NCI-H1105 treated with DMSO at 0.1 percent for 48 hours (cell line): ENCODE measurements at places on chromosomes 3 and 15.

GRCh38 chr3:37773471-37773870 is 88.2 kb upstream of the CTDSPL start:
- DNase-seq: no peak

- peak; percentile 33 for DNase-seq
These were observed 17.8 kb downstream of the PDCD10 start for GRCh38 chr3:167716920-167717319.

- DNase-seq: no peak
These were observed 225.8 kb upstream of the SLCO3A1 start for GRCh38 chr15:91627473-91628278.

DNA sequence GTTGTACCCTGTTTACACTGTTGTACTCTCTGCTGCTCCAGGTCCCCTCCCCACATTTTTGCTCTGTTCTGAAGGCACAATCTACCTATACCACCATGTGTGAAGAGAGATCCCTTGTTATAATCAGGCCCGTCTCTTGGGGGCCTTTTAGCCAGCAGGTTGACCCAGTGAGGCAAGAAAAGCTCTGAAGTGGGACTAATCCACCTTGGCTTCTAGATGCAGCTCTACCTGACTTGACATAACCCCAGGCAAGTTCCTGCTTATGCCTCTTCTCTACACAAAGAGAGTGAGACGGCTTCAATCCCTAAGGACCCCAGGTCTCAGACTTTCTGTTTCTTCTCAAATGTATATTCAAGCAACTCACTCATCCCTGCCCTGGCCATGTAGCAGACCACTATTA is 56.9 kb upstream of the MANF start:
- no peak for DNase-seq

- no peak for DNase-seq
These were observed 19.9 kb downstream of the ATP13A3 start for GRCh38 chr3:194466761-194467356.

DNA sequence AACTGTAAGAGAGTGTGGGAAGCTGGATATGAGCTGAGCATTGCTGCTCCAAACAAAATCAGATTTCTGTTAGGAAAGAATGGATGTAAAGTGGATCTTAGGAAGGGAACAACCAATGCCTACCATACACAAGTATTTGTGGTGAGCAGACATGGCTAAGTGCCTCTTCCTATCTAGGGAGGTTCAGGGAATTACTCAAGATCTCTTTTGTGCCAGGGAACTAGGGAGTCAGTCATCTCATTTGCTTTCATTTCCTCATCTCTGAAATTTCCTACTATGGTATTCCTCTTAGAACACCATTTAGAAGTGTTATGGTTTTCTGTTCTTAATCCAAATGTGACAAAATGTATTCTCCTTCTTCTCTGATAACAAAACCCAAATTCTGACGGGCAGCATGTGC is 396.5 kb downstream of the FHIT start:
- DNase-seq: no peak

DNA sequence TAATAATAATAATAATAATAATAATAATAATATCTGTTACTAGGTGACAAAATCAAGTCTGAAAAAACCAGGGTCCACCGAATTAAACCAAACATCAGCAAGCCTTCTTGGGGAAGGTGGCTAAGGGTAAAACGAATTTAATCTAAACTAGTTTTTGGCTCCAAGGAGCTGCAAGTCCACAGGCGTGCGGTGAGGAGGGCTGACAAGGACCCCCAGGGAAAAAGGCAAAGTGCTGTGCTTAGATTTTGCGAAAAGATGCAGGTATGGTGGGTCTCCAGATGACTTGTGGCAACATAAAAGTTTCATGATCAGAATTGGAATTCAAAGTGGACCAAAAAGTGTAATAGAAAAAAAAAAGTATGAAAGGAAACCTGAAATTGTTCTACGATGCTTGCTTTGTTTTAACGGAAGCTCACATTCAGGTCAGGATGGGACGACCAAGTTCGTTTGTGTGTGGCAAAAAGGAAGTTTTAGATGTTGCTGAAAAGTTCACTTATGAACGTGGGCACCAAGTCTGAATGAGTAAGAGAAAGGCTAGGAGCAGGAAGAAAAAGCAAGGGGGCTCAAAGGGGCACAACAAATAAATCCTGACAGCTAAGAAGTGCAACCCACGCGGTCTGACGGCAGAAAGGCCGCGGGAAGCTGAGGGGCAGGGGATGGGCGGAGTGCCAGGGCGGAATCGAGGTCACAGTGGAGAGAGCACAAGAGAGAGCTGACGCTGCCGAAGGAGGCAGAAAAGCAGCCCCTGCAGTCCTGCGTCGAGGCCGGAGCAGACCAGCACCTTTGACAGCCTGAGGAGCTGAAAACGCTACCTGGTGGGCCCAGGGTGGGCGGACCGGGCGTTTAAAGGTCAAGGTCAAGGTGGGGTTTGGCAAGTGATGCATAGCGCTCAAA is 1.1 kb downstream of the WDR82 start:
- peak; percentile 11 for DNase-seq

DNA sequence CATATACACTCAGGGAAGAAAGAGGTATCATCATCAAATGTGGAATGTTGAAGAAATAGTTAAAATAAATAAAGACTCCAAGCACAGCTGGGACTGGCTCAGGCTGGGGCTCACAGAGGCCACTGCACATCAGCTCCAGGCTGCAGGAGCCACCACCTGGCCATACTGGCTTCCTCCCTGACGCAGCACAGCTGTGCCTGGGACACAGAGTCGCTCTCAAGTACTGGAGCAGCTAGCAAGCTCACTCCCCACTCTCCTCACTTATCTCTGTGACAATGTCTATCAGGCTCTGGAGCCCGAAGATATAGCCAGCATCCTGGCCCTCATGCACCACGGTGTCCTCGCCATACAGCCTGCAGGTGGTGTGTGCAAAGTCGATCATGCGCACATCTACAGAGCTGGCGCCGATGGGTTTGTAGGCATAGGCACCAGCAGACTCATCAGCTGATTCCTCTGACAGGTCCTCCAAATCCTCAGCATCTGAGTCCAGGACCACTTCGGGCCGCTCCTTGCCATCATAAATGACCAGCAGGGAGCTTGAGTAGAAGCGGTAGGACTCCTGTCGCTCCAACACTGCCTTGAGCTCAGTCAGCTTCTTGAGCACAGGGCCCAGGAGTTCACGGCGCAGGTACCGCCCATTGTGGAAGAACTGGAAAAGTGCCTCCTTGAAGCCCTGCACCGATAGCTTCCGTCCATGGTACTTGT is 2.5 kb upstream of the NCKIPSD start:
- DNase-seq: no peak

DNA sequence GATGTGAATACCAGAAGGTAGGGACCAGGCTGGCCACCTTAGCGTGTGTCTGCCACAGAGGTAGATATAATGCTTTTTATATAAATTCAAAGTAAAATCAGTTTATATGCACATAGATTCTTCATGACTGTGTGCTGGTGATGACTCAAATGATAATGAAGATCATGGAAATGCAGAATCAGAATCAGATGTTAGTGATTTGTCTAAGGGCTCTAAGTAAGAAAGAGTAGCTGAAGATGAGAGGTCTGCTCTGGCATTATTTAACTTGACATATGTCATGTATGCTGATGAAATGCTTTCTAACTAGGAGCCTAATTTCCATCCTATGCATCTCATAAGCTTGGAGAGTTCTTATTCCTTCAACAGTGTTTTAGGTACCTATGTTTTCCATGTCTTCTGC is 50.3 kb upstream of the DPH6 start:
- DNase-seq: no peak

DNA sequence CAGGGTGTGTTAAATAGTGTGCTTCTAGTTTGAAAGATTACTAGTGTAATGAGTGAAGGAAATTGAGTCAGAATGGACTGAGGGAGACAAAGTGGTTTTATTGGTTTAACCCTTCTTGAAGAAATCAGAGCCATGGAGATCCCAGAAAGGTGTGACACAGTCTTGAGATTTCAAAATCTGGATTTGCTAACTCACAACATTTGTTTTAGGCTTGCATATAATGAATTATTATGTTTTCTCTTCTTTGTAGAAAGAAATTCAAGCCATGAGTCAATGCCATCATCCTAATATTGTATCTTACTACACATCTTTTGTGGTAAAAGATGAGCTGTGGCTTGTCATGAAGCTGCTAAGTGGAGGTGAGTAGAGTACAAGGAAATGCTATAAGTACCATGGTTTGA is 25.1 kb downstream of the OXSR1 start:
- no peak for DNase-seq

DNA sequence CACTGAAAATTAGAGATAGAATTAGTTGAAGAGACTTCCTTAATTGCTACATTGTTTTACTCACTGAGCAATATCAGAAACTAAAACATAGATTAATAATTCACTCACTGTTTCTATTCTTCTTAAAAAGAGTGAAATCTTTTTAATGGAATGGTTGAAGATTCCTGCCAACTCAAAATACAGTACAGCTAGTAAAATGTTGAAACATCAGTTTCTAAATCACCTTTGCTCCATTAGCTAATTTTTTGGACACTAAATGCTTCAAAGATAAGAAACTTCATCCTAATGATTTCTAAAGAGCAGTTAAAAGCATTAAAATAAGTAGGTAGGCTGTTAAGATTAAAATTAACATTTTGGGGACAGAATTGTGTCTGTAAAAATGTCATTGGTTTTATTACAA is 10.5 kb upstream of the NIT2 start:
- no peak for DNase-seq

- DNase-seq: no peak
These were observed 96.9 kb upstream of the STRIT1 start for GRCh38 chr3:155390351-155390750.

DNA sequence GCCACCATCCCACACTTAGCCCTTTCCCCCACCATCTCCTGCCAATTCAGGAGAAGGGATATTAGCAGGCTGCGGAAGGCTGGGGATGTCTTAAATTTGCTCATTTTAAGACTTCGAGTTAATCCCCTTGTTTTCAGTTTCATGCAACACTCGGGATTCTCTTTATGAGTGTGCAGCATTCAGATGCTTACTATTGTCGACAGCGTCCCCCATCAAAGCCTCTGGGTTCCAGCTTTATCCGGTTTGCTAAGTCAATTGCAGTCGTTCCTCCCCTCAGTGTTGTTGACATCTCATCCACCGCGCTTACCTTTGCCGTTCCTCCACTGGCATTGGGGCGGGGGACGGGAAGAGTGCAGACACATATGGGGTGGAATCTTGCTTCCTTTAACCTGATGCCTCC is 220.2 kb downstream of the VPS13C start:
- no peak for DNase-seq

DNA sequence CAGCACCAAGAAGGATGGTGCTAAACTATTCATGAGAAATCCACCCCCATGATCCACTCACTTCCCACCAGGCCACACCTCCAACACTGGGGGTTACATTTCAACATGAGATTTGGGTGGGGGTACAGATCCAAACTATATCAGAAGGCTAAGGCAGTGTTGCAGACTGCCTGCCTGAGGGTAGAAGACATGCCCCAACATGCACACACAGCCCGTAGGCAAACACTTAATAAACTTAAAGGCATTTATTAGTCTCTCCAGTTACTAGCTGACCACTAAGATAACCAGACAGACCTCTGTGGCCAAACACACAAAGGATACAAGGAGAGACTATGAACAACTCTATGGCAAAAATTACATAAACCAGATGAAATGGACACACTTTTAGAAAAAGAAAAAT is 10.2 kb downstream of the FAM162A start:
- no peak for DNase-seq

DNA sequence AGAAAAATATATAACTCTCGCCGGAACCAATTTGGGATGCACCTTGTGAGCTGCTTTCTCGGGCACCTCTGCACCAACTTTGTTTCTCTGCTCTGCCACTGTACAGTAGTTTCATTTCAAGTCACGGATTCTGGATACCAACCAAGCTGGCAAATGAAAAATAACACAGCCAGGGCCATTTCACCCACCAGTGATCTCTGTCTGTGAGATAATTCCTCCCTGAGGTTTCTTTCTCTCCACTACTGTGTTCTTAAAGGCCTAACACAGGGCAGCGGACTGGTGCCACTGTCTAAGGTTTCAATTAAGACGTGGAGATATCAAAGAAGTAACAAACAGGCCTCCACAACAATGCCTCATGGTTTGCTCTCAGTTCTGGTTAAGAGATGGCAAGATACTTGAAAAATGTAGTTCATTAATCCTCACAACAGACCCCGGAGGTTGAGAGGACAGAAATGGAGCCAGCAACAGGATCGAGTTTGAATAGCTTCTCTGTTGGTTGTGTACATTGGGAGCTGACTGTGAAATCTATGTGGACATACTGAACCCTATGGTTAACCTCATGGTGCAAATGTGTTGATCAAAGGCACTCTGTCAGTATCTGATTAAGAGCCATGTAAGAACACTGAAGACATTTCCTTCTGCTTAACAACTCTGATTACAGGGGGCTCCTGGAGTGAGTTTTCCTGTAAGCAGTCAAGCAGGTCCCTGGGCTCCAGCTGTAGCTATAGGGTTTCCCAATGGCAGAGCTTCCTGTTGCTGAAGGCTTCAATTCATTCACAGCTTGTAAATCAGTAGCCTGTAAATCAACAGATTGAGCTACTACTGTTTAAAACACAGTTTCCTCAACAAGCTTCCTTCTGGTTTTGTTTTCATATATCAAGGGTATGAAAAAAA is 470.5 kb downstream of the EPHA3 start:
- DNase-seq: no peak

DNA sequence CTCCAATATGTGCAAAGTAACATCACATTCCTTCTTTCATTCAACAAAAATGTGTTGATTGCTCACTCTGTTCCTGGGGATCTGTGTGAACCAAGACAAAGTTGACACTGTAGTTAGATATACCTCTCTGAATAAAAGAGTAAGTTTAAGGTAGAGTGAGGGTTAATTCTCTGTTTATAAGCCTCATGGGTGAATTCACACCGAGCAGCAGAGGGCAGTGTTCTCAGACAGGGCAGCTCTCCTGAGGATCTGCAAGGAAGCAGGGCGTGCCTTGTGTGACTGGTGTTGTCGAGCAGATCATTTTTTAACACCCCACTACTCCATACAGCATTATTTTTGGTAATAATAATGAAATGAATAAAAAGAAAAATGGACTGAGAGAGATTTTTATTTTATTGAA is 34.4 kb downstream of the PAQR9 start:
- DNase-seq: peak; percentile 15

DNA sequence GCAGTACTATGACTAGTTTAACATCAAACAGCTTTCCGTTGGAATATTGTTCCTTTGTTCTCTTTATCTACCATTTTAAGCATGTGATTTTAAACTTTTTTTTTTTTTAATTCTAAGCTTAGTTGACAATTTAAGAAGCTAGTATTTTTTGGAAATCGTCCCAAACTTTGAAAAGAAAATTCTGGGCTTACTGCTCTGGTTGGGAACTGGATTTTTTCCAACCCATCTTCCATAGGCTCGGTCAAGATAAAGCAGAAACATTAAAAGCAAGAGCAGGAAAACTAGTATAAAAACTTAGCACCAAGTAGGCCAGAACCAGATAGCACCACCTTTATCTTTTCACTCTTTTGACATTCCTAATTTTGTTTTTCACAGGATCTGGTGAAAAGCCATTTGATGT is 49.9 kb downstream of the TSC22D2 start:
- DNase-seq: no peak

GRCh38 chr3:71512000-71512399 is 71.5 kb downstream of the FOXP1 start:
- no peak for DNase-seq

DNA sequence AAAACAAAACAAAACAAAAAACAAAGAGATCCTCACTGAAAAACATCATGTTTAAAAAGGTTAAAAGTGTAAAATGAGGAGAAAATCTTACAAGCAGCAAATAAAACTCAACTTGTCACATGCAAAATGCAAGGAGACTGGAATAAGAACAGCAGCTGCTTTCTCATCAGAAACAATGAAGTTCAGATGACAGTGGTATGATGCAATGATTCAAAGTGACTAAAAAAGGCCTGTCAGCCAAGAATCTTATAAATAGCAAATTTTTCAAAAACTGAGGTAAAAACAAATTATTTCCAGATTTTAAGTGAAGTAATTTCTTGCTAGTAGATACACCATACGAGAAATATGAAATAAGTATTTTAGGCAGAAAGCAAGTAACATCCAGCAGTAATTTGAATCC is 68.6 kb upstream of the EPHA3 start:
- no peak for DNase-seq
